Muscle of leg (tissue), 16 donors: ENCODE measurements at places on chromosomes 5 and 9. TPM values are rescaled to one million over a fixed set of nuclear protein-coding genes. Genes with fewer than 3 reads are reported as not detected.

CER1 gene
- 0.22 TPM for total RNA-seq

SPEF2 gene
- total RNA-seq = 8.8 TPM

TMEM215 gene
- 0.66 TPM for total RNA-seq

LCN12 gene
- 0.44 TPM for total RNA-seq

CCDC180 gene
- total RNA-seq = 7.4 TPM

HDHD3 gene
- total RNA-seq = 5.5 TPM

DOK3 gene
- 2.7 TPM for total RNA-seq

ZNF366 gene
- 2.1 TPM for total RNA-seq

MAP1B gene
- total RNA-seq = 36.4 TPM

PCDHGA2 gene
- total RNA-seq = 1.6 TPM
